NCI-H345 (cell line): ENCODE measurements at places on chromosomes 5 and 9.

DNA sequence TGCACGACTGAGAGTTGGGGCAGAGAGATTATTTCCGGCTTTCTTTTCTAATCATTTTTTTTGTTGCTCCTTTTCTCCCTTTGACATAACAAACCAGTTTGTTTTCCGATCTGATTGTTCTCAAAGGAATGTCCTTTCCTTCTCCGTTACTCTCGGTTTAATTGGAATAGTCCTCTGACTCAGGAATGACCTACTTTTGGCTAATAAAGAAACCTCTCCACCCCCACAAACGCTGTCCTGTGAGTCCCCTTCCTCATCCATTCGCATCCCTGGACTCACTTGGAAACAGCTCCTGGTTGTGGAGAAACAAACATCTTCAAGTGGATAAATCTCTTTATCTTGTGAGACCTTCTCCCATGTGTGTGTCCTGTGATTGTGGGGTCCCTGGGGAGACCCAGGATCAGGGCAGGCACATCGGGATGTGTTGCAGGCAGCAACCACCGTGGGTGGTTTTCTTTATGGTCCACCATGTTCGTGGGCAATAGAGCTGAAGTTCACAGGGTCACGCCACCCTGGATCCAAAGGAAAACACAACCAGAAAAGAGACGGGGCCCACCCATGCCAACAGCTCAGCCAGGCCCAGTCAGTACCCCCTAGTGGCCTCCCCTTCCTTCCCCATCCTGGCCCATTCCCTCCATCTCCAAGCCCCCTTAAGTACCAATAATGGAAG lies 45.2 kb upstream of the NEK6 start:
- DNase-seq, result no peak

DNA sequence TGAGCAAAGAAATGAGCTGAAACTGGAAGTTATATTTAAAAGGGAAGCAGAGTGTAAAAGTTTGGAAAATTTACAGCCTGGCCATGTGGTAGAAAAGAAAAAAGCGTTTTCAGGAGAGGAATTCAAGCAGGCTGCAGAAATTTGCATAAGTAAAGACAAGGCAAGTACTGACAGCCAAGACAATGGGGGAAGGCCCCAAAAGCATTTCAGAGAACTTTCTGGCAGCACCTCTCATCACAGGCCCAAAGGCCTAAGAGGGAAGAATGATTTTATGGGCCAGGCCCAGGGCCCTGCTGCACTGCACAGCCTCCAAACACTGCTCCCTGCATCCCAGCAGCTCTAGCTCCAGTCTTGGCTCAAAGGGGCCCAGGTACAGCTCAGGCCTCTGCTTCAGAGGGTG lies 169.7 kb downstream of the GLIS3 start:
- no peak for DNase-seq

- DNase-seq, result no peak
Measured at GRCh38 chr5:148962200-148962550, 100.7 kb downstream of the SH3TC2 start.

GRCh38 chr9:75616841-75617566 lies 273.5 kb upstream of the PCSK5 start:
- no peak for DNase-seq

- DNase-seq, result no peak
Measured at GRCh38 chr9:128735373-128735772, 11.4 kb upstream of the ZDHHC12 start.

DNA sequence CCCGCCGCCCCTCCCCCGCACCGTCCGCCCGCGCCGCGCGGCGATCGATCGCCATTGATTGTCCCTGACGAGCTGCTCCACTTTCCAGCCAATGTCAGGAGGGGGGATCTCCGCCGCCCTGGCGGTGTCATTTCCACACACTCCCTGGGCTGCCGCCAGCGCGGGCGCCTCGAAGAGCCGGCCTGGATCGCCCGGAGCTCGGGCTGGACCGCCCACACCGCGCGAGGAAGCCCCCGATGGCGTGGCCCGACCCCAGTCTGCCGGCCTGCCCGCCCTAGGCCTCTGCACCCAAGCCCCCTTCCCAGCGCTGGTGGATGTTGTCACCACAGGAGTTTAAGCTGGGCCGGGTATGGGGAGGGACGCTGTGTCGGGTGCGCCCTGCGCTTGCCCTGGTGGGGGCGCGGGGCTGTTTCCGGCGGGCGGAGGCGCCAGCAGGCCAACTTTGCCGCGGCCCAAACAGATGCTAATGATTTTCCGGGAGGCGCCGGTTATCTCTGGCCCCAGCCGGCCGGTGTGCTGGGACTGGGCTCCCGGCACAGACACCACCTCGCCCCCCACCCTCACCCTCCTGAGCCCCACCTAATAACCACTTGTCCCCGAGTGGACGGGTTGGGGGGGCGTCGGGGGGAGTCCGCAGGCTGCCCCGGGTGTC lies 10.6 kb upstream of the CXXC5 start:
- peak; percentile 86 for DNase-seq

GRCh38 chr9:1748407-1748806 lies 266.7 kb upstream of the SMARCA2 start:
- no peak for DNase-seq

- no peak for DNase-seq
Measured at GRCh38 chr5:7673658-7674057, 177.3 kb downstream of the CFAP90 start.

GRCh38 chr9:136336156-136336870 lies 9.0 kb downstream of the GPSM1 start:
- no peak for DNase-seq

DNA sequence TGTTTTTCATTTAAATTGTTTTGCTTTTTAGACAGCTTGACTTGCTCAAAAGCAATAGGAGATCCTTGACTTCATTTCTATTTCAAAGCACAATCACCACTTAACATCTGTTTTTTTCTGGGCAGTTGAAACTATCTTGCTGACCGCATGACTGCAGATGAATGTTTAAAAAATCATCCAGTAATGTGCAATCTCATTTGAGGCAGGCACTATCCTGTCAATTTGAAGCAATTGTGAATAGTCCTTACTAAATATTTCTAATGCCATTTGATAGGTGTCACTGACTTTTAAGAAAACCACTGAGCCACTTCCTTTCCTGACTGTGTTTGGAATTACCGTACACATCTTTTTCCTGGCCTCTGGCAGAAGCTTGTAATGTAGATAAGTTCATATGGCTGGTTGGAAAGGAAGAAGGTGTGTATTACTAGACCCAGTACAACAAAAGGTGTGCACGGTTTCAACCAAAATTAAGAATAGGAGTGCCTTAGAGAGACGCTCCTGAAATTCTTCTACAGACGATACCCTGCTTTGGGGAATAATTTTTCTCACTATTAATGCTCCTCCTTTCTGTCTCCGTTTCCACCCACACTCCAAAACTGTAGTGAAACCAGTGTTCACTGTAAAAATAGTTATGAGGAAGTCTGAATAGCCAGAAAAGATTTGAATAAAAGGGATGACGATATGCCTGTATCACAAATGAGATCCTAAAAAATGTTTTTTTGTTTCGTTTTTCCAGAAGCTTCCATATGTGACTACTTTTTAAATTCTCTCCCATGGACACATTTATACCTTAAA lies 136.7 kb upstream of the MOCS2 start:
- no peak for DNase-seq

DNA sequence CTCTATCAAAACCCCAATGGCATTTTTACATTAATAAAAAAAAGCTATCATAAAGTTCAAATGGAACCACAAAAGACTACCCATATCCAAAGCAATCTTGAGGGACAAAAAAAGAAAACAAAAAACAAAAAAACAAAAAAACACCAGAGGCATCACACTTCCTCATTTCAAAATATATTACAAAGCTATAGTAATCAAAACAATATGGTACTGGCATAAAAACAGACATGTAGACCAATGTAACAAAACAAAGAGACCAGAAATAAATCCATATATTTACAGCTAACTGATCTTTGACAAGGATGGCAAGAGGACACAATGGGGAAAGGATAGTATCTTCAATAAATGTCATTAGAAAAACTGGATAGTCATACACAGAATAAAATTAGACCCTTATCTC lies 245.1 kb upstream of the MSX2 start:
- DNase-seq, result no peak

DNA sequence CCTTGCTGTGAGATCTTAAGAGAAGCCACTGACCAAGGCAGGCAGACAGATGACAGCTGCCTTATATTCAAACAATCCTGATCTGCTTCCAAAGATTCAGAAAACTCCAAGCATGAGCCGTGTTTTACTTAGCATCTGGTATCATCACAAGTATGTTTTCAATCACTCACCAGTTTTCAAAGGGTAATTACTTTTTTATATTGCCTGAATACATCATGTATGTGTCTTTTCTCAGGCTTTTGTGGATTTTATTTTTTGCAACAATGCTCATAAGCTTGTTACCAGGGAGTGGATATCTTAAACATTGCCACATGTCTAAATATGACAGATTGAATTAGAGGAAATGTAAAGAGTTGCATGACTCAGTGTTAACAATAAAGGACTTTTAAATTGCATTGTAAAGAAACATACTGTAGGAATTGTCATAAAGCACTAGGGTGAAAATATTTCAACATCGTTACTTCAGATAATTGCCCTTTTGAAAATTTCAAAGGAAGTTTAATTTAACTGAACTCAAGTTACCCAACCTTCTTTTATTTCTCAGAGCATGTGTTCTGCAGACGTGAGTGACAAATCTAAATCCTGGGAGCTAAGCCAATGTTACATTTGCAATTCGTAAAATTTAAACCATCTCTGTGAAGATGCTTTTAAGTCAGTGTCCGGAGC lies 326.1 kb downstream of the PLK2 start:
- DNase-seq, result no peak

- DNase-seq, result no peak
Measured at GRCh38 chr5:82859451-82860140, 217.6 kb downstream of the TMEM167A start.

DNA sequence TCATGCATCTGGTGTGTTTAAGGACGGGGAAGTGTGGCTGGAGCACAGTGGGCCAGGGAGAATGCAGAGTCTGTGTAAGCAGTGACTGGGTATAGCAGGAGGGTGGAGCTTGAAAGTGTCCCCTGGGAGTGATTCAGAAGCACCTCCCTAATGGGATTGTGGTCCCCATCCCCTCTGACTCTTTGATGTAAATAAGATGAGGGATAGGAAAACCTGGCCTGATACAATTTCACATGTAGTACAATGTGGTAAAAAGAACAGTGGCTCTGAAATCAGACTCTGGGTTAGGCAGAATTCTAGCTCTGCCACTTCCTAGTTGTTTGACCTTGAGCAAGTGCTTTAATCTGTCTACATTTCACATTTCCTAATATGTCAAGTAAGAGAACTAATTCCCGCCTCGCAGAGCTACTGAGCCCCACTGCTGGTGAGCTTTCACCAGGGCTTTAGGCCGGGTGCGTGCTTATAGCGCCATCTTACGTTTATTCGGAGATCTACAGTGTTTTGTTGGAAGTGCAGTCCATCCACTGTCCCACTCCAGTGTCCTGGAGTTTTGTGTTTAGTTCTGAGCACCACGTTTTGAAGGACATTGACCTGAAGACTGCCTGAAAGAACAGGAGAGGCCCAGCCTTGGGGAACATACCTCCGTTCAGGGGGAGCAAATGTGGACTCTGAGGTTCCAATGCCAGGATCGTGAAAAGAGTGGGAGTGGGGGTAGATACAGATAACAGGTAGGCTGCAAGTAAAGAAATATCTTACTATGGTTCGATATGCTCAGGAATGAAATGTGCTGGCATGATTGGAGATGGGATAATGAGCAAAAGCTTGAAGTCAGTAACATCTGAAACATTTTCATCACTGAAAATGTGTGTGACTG lies 51.2 kb upstream of the TESK1 start:
- no peak for DNase-seq

GRCh38 chr9:136529516-136530460 lies 16.1 kb downstream of the NOTCH1 start:
- DNase-seq, result no peak

GRCh38 chr9:76572151-76572550 lies 113.2 kb downstream of the GCNT1 start:
- DNase-seq, result no peak

GRCh38 chr5:26847041-26847736 lies 191.2 kb downstream of the CDH9 start:
- no peak for DNase-seq

DNA sequence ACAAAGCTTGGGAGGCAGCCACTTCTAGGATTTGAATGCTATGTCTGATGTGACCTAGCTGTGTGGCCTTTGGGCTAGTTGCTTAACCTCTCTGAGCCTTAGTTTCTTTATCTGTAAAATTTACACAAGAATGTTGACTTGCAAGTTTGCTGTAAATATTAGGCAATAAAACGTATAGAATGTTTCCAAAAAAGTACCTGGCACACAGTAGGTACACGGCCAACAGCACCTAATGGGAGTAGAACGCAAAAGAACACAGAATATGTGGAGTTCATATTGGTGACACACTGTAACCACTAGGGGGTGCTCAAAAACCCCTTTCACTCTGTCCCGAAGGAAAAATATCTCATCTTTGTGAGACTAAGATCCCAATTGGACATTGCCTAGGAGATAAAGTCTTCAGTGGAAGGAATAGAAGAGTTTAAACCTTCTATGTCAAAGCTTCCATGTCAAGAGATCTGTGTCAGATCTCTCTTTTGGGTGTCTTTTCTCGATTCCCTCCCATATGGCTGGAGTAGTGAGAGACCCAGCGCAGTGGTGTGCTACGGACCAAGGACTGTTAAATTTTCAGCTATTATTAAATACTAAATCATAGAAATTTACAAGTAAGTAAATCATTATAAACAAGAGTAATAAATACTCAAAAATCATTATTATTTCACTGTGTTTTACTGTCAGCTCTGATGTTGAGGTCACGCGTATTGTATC lies 145.4 kb upstream of the RAD23B start:
- DNase-seq, result peak; percentile 3

DNA sequence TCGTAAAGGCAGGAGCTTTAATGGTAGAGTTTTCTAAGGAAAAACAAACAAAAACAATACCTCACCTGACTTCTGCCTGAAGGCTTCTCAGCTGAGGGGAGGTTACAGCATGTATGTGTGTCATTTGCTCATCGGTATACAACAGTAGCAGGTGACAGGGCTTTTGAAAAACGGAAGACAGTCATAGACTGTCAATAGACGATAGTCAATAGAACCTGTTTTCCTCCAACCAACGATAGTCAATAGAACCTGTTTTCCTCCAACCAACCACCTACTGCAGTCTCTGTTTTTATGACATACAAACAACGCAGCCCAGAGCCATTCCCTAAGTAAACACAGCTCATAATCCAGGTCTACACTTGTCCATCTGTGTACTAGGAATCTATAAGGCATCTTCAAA lies 74.6 kb downstream of the RETREG1 start:
- peak; percentile 65 for DNase-seq

DNA sequence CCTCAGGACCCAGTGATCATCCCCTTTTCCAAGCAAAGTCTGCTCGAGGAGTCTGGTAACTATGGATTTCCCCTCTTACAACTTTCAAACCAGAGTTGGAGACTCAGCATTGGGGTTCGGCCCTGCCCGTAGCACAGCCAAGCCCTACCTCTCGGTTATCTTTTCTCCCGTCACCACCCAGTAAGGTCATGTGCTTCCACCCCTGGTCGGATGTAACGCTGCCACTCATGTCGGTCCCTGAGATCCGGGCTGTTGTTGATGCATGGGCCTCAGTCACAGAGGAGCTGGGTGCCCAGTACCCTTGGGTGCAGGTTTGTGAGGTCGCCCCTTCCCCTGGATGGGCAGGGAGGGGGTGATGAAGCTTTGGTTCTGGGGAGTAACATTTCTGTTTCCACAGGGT lies 1.2 kb downstream of the GALT start:
- DNase-seq, result no peak

GRCh38 chr5:171623551-171624097 lies 162.0 kb upstream of the SMIM23 start:
- DNase-seq, result no peak

- no peak for DNase-seq
Measured at GRCh38 chr5:172860520-172861443, 26.7 kb downstream of the ERGIC1 start.

GRCh38 chr5:79001471-79001870 lies 16.4 kb upstream of the ARSB start:
- no peak for DNase-seq
